ENCODE measurements at places on chromosomes 11 and 22.
A peak's percentile ranks its signal among the peaks of the same experiment; 100 is the strongest.

- no peak for DNase-seq
Measured at GRCh38 chr11:130023204-130023603, 20.6 kb upstream of the PRDM10 start.

GRCh38 chr22:29011240-29012100 lies 50.2 kb downstream of the C22orf31 start:
- no peak for DNase-seq

GRCh38 chr11:62103986-62104385 lies 19.8 kb upstream of the INCENP start:
- DNase-seq = no peak

DNA sequence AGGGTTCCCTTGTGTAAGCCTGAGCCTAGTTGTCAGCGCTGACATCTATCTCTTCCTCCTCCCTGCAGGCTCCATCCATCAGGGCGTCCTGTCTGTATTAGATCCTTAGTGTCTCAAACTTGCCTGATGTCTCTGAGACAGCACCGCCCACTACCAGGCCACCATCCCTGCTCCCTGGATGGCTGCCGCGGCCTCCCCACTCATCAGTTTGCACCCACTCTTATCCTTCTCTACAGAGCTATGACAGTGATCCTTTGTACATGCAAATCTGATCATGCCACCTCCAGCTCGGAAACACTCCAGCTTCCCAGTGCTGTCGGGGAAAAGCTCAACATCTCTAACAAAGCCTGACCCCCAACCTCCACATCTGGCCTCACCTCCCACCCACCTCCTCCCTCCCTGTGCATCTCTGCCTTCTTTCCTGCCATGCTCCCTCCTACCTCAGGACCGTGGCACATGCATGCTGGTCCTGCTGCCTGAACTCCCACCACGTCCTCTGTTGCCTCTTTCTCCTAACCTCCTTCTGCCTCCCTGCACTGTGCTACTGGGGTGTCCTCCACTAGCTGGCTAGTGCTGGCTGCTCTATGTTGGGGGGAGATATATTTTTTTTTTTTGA lies 61.6 kb upstream of the EIF3D start:
- DNase-seq = no peak

GRCh38 chr11:26286472-26287066 lies 45.4 kb upstream of the ANO3 start:
- DNase-seq = no peak

DNA sequence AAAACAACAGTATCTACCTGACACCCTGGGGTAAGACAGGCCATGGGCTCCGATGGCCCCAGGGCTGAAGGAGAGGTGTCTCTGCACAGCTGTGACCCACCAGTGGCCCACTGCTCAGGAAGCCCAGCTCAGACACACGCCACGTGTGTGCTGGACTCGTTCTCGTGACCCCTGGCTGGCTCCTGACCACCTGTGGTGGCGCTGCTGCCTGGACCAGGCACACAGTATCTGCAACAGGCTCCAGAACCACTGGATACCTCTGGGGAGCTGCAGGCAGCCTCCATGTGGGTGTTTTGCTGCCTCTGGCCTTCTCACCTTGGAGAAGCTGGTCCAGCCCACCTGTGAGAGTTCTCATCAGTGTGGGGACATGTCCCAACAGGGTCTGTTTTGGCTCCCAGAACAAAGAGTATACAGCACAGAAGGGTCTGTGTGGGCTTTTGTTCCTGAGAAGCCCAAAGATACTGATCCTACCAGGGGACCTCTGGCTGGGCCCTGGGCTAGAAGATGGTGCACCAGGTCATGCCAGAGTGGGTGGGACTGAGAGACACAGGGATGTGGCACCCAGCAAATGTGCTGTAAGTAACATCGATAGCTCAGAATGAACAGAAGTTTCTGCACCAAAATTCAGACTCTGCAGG lies 21.7 kb upstream of the SERPIND1 start:
- DNase-seq = no peak

DNA sequence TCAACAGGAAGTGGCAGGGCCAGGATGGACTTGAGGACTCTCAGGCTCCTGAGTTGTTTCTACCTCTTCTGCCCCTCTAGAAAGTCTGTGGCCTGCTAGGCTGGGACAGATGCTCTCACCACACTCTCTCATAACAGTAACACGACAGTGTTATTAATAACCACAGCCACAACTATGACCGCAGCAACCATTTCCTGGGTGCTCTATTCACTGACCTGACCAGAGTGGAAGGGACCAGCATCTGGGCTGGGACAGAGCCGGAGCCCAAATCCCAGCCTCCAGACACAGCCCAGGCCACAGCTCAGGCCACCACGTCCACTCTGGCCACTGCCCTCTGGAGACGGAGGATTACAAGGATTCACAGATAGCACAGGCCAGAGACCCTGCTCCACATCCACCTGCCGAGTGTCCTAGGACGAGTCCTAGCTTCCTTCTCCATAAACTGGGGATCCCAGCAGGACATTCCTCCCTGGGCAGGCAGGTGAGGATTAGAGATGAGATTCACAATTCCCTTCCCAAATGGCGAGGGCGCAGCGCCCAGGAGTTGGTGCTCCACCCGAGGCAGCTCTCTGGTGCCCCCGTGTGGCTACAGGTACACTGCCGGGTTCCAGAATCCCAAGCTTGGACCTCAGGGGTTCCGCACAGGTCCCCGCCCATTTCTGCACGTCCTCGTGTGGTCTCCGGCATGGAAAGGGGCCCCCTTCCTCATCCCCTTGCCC lies 7.1 kb downstream of the PNPLA5 start:
- DNase-seq = peak; percentile 58

DNA sequence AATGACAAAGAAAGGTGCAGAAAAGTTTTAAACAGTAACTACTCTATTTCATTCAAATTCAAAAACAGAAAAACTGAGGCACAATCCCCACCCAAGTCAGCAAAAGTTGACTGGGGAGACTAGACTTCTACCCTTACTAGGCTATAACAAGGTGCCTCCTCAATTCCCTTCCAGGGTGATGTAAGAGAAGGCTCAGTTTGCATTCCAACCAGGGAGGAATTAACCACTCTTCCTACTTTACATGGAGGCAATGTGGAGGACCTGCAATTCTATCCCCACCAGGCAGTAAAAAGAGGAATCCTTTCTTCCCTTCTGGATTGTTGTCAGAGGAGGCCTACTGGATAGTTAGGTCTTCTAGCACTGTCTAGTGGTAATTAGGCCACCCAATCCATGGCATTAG lies 26.1 kb downstream of the TYR start:
- no peak for DNase-seq

GRCh38 chr11:42036201-42036600 lies 576.7 kb upstream of the LRRC4C start:
- DNase-seq = no peak

DNA sequence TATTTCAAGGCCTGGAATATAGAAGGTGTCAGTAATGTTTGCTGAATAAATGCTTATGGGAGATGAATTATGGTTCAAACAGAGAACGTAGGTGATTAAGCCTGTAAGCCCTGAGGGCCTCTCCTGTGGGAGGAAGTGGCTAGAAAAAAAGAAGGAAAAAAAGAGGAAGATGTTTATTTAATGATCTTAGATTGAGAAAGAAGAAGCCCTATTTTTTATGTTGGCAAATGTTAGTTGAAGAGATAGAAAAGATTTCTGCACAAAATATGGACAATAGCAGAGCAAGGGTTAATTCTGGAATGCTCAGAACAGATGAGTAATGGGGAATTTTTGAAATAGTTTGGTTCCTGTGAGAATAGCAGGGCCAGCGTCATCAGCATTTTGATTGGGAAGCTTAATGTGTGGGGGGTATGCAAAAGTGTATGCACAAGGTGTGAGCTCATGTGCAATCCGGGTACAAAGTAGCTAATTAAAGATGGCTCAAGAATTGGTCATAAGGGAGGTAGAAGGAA lies 95.7 kb downstream of the TEAD1 start:
- no peak for DNase-seq

DNA sequence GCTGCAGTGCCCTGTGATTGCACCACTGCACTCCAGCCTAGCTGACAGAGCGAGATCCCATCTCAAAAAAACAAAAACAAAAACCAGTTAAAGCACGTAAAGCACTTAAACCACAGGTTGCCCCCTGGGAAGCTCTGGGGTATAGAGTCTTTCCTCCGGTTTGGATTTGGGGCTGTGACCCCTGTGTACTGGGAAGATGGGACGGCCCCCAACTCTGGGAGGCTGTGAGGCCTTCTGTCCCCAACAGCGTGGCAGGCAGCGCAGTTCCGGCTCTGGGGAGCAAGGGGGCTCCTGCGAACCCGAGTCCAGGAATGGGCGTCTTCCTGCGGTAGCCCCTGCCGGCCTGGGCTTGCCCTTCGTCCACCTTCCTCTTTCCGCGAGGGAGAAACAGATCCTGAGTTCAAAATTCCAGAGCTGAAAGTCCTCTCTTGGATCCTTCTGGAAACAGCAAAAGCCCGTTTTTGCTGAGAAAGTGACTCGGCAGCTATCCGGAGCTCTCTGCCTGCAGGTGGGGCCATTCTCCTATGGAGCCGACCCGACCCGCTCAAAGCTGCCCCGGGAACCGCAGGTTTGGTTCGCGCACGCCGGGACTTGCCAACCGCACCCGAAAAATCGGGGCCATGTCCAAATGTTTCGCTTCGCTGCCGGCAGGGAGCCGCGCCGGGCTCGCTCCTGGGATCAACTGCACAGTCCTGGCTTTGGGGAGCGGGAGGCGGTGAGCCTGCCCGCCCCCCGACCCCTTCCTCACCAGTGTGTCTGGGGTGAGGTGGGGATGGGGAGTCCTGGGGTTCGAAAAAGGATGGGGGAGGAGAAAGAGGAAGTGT lies 36.3 kb upstream of the POLA2 start:
- DNase-seq = peak; percentile 42

GRCh38 chr22:48320683-48321451 lies 1506.8 kb downstream of the BRD1 start:
- no peak for DNase-seq

DNA sequence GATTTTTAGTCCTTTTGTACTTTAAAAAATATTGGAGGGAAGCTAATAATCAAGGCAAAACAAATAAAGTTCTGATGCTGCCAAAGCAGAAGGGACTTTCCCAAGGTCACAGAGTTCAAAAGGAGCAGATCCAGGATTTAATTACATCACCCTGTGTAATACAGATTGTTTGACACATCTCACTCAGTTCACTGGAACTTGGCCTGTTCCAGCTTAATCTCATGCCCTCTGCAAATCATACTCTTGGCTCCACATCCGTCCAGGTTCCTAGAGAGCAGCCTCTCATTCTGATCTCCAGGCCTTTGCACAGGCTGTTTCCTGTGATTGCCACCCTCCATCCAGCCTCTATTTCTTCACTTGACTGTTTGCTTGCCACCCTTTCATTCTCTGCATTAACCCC lies 151.7 kb downstream of the SPON1 start:
- DNase-seq = no peak

DNA sequence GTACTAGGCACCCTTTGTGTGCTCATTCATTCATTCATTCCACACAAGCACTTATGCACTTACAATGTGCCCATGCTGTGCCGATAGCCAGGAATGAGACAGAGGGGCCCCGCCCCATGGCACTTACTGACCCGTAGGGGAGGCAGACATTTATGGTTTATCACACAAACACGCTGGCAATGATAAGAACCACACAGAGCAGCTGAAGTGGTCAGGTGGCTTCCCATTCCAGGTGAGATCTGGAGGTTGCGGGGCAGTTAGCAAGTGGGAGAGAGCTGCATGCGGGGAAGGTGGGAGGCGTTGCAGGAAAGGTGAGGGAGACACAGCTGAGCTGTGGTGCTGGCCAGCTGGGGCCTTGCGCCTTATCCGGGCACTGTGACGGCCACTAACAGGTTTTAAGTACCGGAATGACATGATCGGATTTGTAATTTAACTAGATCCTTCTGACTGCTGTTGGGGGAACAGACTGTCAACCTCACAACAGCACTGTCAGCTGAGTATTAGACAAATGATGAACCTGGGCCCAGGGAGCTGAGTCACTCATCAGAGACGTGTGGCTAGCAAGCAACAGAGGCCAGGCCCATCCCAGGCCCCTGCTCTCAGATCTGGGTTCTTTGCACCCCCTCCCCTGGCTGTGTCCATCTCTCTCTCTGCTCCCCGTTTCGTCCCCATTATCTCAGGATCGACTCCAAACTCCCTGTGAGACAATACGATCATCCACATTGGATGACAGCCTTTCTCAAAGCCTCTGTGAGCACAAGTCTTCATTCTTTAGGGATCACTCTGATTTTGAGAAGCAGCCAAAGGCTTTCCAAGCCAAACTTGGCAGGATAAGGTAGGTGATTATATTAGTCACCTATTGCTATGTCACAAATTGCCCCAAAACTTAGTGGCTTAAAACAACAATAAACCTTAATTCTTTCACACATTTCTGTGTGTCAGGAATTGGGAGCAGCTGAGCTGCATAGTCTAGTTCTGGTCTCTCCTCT lies 28.4 kb downstream of the RASD2 start:
- DNase-seq = no peak

- no peak for DNase-seq
Measured at GRCh38 chr11:20042045-20042639, 118.1 kb downstream of the DBX1 start.

DNA sequence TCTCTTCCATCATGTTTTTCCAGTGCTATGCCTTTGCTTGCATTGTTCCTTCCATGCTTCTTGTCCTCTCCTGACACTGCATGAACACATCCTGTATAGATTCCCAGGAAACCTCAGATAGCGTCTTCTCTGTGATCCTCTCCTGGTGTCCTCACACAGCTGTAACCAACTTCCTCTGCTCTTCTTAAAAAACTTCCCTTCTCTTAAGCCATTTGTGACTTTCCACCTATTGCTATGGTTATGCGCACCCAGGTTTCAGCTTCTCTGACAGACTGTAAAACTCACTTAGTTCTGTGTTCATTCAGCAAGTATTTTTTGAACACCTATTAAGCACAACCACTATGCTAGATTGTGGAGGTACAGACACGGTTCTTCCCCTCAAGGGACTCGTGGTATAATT lies 5.1 kb upstream of the APLP2 start:
- no peak for DNase-seq

DNA sequence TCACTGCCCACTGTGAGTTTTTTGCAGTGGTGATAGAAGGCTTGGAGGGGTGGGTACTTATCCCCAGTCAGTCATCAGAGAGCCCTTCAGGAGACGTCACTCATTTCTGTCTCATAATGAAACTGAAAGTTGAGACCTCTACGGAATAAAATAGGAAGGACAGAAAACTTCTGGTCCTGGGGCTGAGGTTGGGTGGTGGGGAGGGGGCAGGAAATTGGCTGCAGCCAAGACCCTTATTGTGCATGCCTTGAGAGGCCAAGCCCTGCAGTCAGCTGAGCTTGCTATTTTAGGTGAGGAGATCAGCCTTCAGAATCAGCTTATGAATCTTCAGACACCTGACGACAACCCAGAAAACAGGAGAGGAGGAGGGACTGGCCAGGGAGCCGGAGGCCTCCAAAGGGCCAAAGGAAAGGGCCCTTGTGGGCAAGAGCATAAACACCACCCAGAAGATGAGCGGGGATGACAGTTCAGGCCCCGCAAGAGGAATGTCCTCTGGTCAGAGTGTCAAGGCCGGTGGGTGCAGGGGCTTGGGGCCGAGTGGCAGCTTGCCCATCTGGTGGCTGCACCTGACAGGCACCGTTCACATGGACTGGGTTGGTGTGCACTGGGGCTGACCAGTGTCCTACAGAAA lies 17.9 kb upstream of the ADA2 start:
- DNase-seq = peak; percentile 72

All from activated CD4-positive, alpha-beta T cell treated with anti-CD3 and anti-CD28 coated beads, Interleukin-2, amount 50 U/mL, for 16 hours (primary cell).